ENCODE measurements at places on chromosomes 5 and 9.

DNA sequence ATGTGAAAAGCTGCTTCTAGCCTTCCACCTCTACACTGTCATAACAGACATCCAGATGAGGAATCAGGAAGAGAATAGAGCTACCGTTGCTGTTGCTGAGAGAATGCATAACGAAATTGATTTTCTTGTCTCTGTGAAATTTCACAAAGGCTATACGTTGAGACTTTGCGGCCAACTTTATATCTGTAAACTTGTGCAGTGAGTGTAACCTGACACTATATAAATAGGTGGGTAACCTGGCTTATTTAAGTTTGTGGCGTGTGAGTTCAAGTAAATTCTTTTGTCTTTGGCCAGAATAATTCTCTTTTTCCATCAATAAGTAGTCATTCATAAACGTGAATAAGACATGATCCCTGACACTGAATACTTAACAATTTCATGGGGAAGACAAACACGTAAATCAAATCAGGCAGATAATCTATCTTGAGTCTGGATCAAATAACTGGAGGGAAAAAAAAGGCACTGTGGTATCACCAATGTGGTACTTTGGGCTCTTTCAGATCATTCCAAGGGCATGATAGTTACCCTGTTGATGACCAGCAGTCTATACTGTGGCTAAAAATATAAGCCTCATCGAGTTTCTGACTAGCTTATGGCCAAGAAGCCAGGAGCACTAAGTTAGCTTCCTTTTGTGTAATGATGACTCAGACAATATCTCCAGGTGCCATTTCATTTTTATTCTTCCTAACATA is 98.2 kb upstream of the RASA1 start:
- DNase-seq = no peak

GRCh38 chr9:24939109-24939850 is 393.6 kb upstream of the IZUMO3 start:
- no peak for DNase-seq

- DNase-seq = no peak
Measured at GRCh38 chr9:137229903-137230704, 597 bp upstream of the SLC34A3 start.

- DNase-seq = no peak
Measured at GRCh38 chr9:22105005-22105722, 96.1 kb upstream of the CDKN2B start.

- no peak for DNase-seq
Measured at GRCh38 chr5:51811883-51812471, 428.7 kb downstream of the ISL1 start.

- no peak for DNase-seq
Measured at GRCh38 chr5:10324518-10325370, 17.0 kb upstream of the CMBL start.

GRCh38 chr5:43592363-43592762 is 10.6 kb upstream of the NNT start:
- DNase-seq = no peak

- DNase-seq = peak; percentile 64
Measured at GRCh38 chr9:137604345-137605086, 970 bp upstream of the ARRDC1 start.

GRCh38 chr5:80234116-80234948 is 21.5 kb downstream of the SERINC5 start:
- no peak for DNase-seq

- no peak for DNase-seq
Measured at GRCh38 chr5:145752534-145752933, 82.6 kb downstream of the PRELID2 start.

DNA sequence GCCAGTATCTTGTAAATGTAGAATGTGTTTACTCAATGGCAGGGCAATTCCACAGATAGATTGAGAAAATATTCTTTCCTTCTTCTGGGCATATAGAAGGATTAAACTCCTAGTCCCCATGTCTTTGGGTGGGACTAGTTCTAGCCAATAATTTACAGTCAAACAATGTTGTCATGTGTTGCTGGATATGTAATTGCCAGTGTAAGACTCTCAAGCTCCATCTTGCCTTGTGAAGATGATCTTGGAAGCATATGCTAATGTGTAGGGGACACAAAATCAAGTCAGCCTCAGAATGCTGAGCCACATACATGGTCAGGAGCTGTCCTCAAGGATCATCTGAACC is 386.9 kb downstream of the CETN3 start:
- DNase-seq = no peak

DNA sequence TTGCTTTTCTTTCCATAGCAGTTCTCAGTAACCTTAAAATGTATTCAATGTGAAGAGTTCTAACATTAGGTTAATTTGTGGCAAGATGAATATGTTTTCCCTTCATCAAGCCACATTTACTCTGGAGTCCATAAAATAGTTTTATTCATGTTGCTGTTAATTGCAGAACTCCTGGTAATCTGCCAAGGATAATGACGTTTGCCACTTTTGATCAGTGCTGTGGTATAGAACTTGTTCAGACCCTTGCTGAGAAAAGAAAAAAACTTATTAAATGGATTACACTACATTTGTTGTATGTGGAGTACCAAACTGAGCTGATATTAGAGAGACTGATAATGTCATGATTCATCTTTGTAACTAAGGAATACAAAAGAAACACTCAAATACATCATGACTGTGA is 212.4 kb upstream of the DMAC1 start:
- no peak for DNase-seq

DNA sequence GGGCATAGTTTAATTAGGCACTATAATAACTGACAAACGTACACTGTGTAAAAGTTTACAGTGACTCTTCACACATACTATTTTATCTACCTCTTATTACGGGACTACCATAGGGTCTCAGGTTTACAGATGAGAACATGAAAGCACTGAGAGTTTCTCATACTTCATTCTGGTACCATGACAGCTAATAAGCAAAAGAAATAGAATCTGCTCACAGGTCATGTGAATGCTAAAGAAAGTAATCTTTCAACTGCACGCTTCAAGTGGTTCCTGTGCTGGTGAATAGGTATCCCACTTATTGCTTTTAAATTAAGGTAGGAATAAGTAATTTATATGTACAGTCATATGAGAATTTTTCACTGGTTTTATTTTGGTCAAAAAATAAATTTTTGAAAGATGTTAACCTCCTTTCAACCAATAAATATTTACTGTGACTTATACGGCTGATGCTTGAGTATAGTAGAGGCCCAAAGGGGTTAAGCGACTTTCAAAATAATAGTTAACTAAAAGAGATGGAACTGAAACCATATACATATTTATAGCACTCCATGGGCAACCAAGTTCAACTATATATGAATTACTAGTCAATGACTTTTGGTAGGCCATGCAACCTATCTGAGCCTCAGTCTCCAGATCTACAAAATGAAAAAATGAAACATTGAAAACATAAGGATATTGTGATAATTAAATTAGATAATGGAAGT is 8.1 kb downstream of the CDKN2A start:
- DNase-seq = no peak

DNA sequence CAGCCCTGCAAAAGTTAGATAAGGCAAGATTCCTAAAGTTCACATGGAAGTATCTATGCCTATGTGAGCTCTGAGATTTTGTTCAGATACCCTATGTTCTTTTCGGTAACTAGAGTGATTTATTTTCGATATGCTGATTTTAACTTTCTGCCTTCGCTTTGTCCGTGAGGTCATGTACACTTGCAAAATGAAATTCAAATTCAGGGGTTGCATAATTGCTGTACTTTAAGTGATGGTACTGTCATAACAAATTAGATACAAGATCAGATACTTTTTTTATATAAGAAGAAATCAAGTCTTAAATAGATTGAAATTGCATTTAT is 350 bp upstream of the ECPAS start:
- no peak for DNase-seq

Data from Right ventricle myocardium inferior (tissue), 1 donor.